Umbilical cord (tissue), 2 donors: ENCODE measurements at places on chromosomes 1 and 21.

GRCh38 chr1:206757524-206758266 lies 12.9 kb upstream of the IL19 start:
- no peak for DNase-seq

- peak; percentile 65 for DNase-seq
Measured at GRCh38 chr1:30763651-30764248, 6.2 kb upstream of the LAPTM5 start.

DNA sequence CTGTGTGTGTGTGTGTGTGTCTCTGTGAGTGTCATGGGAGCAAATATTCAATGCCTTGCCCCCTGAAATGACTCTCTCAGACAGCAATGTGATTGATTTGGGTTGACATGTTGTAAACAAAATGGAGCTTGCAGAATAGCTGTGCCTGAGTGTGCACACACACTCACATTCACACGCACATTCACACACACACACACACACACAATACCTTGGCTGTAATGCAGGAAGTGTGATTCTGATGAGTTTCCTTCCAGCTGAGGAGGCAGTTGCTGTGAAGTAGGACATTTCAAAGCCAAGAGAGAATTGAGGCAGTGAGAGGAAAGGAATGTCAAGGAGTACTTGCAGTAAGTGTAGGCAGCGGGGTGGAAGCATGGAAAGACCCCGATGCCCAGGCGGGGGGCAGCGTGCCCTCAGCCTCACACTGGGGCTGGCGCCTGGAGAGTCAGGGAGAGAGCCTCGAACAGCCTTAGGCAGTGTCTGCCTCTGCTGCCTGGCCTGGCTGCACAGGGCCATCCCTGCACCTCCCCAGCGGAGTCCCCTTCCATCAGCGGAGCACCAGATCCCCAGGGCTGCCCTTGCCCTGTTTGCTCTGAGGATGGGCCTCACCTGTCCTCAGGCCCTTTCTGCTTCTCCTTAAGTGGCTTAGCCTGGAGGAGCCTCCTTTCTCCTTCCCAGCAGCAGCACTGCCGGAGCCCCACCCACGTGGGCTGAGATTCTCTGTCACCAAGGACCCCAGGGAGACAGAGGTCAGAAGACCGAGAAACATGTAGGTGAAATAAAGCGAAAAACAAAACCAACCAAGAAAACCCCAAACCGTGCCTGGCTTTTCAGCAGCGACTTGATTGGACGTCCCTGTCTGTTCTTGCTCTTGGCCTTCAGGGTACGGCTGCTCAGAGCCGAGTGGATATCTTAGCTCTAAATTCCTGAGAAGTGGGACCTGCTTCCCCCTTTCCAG lies 9.2 kb downstream of the VASH2 start:
- no peak for DNase-seq

DNA sequence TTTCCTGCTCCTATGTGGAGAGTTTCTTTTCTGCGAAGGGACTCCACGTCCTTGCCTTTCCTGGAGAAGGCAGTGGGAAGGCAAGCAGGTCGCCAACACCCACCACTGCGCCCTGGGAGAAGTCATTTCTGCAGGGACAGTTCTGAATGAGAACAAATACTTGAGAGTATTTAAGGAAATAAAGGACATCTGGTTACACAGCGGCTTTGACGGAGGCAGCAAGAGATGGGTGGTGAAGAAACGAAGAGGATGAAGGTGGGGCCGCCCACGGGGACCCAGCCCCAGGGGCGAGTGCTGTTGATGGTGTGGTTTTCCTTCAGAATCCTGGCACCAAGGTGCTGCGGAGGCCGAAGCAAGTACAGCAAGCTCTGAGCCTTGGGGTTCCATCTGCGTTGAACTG lies 75.5 kb downstream of the PSMG1 start:
- no peak for DNase-seq

GRCh38 chr1:210635108-210635507 lies 306.4 kb downstream of the HHAT start:
- DNase-seq, result no peak
